ENCODE measurements at places on chromosomes 3 and 15.

DNA sequence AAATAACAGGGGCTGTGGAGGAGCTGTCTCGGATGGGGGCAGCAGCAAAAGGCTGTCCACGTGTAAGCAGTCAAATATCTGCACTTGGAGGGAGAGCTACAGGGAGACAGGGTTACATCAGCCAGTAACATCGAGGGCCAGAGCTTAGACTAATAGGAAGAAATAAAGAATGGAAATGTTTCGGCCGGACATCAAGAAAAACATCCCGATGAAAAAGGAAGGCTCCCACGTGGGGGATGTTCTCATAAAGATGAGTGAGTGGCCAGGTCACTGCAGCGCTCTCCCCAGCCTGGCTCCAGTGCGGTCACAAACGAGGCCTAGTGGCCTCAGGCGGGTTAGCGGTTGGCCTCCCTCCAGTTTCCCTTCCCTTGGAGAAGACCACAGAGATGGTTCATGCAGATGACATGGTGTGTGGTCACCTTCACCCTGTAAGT is 56.1 kb upstream of the WNT5A start:
- DNase-seq = peak; percentile 32

DNA sequence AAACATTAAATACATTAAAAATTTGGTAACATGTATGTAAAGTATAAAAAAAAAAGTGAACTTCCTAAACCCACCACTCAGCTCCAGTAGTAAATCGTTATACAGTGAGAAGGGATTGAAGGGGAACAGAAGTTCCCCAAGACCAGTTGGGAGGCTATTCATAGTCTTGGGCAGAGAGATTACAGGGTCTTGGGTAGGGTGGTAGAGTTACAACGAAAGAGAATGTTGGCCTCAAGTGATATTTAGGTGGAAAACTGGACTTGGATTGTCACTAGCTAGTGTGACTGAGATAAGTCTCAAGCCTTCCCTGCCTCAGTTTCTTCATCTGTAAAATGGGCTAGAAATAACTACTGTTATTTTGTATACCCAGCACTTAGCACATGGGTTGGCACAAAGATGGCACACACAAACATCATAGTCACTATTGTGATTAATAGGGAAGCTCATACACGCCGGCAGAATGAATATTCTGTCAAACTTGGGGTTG is 431 bp upstream of the YEATS2 start:
- no peak for DNase-seq

GRCh38 chr3:53193466-53194209 is 32.6 kb downstream of the PRKCD start:
- DNase-seq = no peak

GRCh38 chr3:17125738-17126442 is 241.1 kb downstream of the PLCL2 start:
- no peak for DNase-seq

DNA sequence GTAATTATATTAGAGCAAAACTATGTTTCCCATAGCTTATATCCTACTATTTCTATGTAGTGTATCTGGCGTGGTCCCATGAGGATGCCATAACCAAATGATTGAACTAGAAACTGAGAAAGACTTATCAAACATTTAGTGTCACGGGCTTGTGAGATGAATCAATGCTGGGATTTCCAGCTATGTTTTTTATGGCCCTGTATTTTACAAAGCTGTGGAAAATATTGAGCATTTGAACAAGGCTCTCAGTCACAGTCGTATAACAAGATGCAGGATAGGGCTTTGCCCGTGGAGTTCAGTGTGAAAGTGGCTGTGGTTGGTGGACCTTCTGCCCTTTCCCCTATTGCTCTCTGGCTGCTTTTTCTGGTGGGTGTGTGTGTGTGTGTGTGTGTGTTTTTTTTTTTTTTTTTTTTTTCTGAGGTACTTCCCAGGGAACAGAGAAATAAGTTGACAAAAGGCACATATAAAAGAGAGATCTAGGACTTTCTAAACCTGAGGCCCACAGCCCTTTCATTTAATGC is 60.7 kb downstream of the CACNA1D start:
- DNase-seq = no peak

DNA sequence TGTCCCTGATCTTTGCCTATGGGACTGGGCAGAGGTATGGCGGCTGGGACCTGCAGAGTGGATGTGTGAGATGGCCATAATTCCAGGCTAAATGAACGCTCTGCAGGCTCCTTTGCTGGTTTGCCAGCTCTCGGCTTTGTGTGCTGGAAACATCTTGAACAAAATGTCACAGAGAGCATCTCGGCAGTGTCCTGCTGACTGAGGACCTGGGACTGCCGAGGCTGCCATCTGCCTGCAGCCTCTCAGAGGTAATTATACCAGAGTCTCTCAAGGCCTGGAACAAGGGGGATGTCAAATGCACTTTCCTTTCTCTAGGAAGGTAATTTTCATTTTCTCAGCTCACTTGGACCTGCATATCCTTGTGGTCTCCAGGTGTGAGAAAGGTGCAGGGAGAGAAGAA is 354.2 kb downstream of the PDCD6IP start:
- DNase-seq = no peak

DNA sequence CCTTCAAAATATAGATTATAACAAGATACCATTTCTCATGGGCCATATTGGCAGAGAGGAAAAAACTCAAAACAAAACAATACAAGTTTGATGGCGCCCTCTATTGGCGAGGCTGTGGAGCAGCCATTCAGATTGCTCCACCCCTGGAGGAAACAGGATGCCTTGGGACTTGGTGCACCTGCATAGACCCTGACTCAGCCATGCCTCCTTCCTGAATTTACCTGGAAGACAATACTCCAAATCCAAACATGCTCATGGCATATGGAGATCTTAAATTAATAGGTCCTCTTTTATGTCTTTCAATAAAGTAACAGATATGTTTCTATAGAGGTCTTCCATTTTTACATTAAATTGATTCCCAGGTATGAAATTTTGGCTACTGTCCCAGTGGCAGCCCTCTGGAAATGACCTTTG is 90.0 kb downstream of the APBA2 start:
- peak; percentile 54 for DNase-seq

GRCh38 chr15:70345251-70346019 is 247.7 kb upstream of the TLE3 start:
- no peak for DNase-seq

GRCh38 chr3:160474416-160474838 is 24.8 kb upstream of the TRIM59 start:
- peak; percentile 74 for DNase-seq

- DNase-seq = no peak
These were observed 12.0 kb downstream of the NME9 start for GRCh38 chr3:138317687-138318086.

DNA sequence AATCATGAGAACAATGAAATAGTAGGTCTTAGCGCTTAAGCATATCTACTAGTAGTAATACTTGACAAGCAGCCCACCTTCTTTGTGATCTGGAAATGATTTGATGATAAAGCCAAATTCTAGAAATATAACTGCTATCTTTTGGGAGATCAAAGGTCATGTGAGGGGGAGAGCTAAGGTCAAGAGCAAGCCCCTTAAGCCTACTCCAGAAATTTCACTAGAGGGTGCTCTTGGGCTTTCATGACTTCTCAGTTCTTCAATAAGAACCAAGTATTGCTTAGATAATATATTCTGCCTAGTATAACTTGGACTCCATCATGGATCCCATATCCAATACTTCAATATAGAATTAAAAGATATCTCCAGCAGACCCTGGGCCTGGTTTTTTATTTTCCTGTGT is 319.6 kb downstream of the ZBTB20 start:
- peak; percentile 63 for DNase-seq

DNA sequence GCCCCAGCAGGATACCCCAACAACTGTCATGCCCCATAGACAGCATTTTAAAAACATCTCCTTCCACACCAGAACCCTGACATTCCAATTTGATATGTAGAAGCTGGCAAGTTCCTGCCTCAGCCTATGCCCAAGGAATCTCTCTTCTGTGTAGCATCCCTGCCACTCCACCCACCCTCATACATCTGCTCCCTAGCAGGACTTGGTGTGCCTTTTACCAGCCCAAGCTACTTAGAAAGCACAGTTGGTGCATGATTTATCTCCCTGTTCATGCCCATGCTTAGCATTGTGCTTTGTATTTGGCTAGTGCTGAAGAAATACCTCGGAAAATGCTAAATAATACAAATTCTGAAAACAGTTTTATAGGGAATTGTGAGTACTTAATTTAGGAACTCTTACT is 236.9 kb upstream of the HES1 start:
- no peak for DNase-seq

DNA sequence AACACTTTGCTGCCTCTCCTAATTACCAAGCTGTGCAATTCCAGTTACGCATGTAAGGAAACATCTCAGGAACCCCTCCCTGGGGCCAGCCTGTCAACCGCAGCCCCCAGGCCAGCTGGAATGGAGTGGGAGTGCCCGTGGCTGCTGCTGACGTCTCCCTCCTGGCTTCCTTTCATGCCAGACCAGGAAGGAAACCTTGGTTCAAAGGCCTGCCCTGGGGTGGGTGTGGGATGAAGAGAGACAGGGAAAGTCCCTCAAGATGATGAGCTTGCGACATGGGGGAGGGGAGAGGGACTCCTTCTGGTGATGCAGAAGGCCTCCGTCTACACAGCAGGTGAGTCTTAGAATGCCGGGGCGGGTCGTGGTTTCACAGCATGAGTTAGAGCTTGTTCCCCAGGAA is 11.4 kb upstream of the CYP11A1 start:
- DNase-seq = peak; percentile 42

- peak; percentile 81 for DNase-seq
These were observed 116.7 kb downstream of the ARRDC4 start for GRCh38 chr15:98077186-98077585.

- DNase-seq = peak; percentile 28
These were observed 34.4 kb downstream of the SLCO3A1 start for GRCh38 chr15:91887921-91888373.

DNA sequence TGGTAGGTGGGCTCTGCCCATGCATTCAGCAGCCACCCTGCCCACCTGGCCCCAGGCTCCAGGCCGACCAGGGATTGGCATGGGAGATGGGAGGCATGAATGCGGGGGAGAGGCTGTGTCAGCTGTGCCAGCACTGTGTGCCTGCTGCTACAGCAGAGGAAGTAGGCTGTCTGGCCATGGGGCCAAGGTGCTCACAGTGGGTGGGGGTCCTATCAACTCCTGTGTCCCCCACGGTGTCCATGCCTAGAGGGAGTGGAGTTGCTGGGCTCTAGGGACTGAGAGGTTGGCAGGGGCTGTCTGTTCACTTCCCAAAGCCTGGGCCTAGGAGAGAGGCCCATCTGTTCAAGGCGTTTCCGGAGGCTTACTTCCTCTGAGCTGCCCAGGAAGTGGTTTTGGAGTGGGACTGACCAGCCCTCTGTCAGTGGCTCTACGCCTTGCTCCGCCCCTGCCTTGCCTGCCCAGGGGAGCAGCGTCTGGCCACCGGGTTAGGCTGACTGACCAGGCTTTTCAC is 5.8 kb downstream of the PRKCD start:
- peak; percentile 41 for DNase-seq

DNA sequence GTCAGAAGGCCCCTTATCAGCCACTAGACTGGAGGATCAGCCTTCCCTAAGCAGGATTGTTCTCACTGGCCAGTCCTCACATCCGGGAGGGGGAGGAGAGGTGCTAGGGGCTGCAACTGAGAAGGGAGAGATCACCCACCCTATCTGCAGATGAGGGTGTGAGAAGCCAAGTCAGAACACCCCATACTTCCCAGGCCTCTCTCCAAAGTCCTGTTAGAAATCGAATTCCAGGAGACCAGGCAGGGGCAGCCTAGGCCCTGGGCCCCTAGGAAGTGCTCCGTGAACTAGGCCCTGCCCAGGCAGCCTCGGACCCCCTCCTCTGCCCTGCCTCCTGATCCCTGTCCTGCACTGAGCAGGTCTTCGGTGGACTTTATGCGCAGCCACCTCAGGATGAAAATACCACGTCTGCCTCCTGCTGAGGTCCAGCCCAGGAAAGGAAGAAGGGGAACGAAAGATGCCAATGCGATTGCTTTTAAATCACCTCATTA is 933 bp downstream of the DZIP1L start:
- DNase-seq = peak; percentile 51

DNA sequence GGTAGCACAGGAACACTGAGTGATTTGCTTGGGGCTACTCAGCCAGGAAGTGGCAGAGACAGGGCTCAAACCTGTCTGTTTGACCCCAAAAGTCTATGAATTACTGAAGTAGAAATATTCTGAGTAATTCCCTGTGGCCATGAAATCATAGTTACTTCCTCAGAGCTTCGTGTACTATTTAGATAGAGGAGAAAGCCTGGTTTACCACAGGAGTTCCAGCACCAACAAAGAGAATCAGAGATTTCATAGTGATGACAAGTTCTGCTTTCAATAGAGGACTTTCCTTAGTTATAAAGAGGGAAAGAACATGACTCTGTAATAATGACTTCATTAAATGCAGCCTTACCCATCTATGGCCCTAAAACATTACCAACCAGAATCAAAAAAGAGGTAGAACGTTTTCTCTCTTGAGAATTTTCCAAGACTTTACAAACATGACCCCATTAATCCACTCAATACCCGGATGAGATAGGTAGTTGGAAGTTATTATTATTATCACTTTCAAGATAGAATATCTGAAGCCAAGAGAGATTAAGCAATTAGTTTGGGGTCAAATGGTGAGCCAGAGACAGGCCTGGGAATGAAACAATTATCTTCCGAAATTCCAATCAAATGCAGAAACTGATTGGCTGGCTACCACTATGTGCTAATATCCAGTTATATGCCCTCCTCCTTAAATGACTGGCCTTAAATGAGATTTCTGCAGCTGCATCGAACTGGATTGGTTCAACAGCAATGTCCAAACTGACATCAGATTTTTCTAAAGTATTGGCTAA is 13.6 kb upstream of the WNT5A start:
- peak; percentile 54 for DNase-seq

DNA sequence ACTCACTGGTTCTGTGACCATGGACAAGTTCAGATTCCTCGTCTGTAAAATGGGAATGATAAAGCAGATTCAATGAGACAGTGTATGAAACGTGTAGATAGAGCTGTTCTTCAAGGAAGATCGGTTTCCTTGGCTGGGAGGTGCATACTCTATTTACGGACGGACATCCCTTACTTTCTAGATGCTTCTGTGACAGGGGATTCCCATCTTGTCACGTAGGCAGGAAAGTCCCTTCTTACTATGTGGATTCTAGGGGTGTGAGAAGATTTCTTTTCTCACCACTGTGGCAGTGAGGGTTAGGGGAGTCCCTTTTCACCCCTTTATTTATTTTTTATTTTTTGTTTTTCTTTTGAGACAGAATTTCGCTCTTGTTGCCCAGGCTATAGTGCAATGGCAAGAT is 180.9 kb upstream of the TBL1XR1 start:
- DNase-seq = no peak

- peak; percentile 33 for DNase-seq
These were observed 3.2 kb downstream of the ALAS1 start for GRCh38 chr3:52200981-52201679.

- no peak for DNase-seq
These were observed 65.7 kb downstream of the TMCC1 start for GRCh38 chr3:129827765-129828164.
